Ammon's horn (tissue), 1 donor: ENCODE measurements at places on chromosomes 1 and 21.
A peak's percentile ranks its signal among the peaks of the same experiment; 100 is the strongest.

DNA sequence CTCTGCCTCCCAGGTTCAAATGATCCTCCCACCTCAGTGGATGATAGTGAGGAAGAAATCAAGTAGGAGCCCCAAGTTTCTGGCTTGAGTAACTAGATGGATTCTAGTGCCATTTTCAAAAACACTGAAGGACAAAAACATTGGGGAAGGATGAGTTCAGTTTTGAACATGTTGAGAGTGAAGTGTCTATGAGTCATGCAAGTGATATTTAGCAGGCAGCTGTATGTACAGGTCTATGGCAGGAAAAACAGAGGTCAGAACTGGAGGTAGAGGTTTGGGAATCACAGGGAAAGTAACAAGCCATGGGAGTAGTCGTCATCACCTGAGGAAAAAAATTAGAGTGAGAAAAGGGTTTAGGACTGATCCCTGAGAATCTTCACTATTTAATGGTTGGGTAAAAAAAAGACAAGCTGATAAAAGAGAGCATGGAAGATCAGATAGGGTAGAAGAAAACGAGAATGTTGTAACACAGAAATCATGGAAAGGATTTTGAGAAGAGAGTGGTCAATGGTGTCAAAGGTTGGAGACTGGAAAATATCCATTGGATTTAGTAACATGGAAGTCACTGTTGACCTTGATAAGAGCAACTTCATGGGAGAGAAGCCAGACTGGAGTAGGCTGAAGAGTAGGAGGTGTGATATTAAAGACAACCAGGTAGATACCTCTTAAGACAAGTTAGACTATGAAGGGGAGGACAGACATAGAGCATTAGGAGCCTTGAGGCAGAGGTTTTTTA, 53.1 kb downstream of the DIPK1A start:
- no peak for DNase-seq

DNA sequence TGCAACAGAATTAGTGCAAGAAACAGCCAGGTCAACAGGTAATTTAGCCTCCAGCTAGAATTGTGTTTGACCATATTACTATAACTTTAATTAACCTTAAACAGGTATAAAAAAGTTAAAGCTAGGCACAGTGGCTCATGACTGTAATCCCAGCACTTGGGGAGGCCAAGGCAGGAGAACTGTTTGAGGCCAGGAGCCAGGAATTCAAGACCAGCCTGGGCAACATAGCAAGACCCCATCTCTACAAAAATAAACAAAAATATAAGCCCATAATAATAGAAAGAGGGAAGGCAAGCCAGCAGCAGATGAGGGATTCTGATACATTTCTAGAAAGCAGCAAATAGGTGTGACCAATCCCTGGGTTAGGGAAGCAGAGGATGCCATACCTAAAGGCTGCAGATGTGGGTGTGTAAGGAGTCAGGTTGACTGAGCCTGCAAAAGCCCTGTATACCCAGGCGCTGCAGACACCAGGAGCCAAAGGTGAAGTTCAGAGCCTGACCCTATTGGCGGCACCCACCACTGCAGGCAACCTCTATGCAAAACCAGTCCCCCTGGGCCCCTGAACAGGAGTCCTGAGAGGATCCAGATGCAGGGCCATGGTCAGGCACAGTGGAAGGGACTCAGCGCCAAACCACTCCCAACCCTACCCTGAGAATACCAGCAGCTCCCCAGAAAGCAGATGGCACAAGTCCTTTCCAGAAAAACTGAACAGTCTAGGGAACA, 19.3 kb upstream of the LSS start:
- DNase-seq, result no peak

DNA sequence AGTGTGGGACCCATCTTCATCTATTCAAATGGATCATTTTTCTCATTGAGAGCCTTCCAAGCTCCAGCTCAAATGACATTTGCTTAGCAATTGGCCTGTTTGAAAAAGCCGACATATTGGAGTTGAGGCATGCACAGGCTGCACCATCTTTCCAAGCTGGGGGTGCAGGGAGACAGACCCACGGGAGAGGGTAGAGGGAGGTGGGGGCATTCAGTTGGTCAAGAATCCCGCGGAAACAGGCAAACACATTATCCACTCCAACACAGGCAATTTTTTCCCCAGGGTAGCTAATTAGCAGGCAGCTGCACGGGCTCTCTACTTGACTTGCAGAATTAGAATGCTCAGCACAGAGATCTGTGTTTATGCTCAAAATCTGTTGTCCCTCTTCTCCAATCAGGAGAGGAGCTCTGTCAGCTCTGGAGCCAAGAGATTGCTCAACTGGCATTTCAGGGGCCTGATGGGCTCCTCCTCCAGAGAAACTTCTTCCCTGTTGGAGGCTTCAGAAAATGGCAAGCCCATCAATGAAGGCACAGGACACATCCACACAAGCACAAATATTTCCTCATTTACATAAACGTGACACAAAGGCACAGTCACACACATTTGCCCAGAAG, 267.8 kb downstream of the FOXD2 start:
- peak; percentile 28 for DNase-seq

- DNase-seq, result no peak
These were observed 144.5 kb downstream of the BRINP2 start for GRCh38 chr1:177315261-177315660.

- DNase-seq, result no peak
These were observed 439.3 kb downstream of the NEGR1 start for GRCh38 chr1:71843012-71843411.

DNA sequence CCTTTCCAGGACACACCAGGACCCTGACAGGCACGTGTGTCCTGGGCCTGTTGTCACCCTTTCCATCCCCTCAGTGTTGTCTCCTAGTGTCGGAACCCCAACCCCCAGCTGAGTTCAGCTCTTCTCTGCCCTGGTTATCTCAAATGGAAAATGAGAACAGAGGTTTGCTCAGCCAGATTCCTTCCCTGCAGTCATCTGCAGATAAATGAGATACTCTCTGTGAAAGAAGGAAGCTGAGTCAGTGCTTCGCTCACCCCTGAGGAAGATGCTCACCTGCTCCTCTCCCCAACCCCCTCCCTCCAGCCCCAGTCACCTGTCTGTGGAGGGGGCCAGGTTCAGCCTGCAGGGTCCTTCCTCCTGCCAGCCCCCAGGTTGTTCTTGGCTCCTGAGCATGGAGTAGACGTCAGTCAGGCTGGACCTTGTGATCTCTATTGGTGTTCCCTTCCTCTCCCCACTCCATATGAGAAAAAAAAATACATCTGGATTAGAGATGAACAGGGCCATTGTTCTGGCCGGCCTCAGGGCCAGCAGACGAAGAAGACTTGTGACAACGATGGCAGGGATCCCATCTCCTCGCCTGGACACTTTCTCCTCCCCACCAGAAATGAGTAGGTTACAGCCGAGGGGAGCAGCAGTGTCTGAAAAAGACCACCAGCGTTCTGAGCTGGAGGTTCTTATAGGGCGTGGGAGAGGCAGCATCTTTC, 20.9 kb downstream of the PHGDH start:
- DNase-seq, result peak; percentile 90

DNA sequence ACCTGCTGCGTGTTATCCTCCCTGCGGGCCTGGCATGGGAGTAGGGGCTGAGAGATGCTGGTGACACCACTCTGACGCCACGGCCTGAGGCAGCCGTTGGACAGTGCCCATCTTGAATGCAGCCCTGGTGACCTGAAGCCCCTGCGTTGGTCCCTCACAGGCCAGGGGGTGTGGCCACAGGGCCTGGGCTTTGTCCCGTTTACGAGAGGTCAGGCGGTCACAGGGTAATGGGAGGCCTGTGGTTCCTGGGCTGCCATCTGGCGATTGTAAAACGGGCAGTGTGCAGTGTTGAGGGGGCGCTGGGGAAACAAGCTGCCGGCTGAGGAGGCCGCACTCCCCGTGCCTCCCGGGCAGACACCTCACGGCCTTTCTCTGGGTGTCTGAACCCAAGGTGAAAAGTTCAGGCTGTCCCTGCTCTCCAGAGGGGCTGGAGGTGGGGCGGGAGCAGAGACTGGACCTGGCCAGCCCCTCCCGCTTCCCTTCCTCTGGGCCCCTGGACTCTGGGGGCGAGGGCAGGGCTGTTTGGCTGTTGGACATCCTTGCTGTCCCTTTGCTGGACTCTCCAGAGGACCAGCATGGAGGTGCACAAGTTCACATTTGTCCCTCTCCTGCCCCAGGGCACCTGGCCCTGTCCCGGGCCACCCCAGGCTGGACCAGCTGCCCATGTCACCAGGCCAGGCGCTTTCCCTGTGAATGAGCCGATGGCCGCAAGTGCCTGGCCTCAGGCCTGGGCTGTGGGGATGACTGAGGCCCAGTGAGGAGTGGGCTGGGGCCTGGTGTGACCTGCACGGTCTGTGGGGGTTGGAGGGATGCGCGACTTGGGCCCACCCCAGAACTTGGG, 42.4 kb downstream of the SKI start:
- no peak for DNase-seq

DNA sequence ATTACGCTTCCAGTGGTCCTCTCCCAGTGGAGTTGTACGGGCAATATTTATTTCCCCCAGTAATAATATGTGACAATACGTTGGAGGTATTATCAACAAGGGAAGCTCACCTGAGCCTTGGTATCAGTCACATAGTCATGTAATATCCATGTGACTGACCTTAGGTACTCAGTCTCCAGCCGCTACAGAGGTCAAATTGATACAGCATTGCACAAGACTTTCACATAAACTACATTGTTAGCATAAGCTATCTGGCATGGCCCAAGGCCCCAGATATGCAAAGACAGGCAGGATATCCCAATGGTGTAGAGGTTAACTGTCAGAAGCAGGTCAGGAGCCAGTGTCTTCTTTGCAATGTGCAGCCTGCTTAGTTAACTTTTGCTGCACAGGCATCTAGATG, 15.3 kb upstream of the CHIT1 start:
- no peak for DNase-seq

- DNase-seq, result no peak
These were observed 15.0 kb upstream of the ATP1B1 start for GRCh38 chr1:169091480-169091941.

- DNase-seq, result peak; percentile 62
These were observed 48.7 kb upstream of the ZC3H11B start for GRCh38 chr1:219661464-219662092.

DNA sequence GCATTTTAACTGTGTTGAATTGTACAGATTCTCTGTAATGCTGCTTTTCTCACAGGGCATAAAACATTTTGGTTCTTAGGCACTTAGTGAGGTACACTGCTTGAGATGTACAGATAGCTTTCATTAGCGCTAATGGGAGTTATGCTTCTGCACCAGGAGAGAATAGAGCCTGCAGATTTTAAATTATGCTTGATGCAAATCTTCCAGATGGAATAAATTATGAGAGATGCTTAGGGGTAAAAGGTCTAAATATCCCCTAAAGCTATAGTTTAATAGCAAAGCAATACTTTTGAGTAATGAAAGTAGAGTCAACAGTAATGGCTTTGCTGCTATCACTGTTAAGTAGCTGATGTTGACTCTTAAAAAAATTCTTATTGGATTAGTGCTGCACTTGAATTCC, 248.9 kb downstream of the S1PR1 start:
- DNase-seq, result no peak

- DNase-seq, result peak; percentile 80
These were observed 6.3 kb upstream of the KYAT3 start for GRCh38 chr1:88998716-88999115.

- DNase-seq, result no peak
These were observed 33.0 kb downstream of the ETS2 start for GRCh38 chr21:38838598-38839327.

DNA sequence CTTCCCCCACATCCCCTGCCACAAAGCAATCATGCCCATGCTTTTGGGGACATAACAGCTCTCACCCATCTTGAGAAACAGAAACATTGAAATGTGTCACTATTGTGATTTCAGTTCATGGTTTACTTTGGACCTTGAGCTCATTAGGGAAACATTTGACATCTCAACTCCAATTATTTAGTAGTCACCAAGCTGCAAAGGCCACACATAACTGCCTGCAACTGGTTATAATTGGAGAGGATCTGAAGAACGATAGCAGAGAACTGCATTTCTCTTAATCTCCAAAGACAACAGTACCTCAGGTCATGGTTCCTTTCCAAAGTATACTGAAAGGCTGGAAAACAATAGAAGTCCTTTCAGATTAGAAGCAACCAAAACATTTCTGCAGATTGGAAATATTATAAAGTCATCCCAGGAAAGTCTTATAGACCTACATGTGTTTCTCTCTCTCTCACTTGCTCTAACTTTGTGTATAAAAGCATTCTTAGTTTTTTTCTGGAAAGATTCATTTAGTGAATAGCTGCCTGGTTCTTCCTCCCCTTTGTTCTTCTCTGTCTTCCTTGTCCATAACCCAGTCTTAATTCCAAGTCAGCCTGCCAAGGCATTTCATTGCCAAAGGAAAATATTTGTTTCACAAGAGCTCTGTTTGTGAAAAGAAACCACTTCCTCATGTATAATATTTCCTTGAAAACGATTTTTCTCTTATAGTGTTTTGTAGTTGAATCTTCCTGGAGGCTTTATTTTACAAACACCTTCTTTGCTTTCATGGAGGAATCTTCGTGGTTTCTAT, 426.8 kb downstream of the ADGRL2 start:
- no peak for DNase-seq

- DNase-seq, result no peak
These were observed 74.9 kb downstream of the ADCY10 start for GRCh38 chr1:167839009-167839408.

DNA sequence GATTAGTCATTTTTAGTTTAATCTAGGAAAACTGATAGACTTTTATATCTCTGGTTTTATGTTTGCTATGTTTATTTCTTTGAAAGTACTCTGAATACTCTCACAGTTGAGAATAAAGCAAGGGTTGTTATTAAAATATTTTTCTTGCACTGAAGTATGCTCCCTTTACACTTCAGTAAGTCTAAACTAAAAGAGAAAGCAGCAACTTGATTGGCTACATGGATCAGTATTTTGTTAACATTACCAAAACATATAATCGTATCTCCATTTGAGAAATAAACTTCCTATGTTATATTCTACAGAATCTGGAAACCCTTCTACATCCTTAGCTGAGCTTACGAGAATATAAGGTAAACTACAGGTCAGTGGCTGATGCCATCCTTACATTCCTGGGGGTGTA, 149.5 kb upstream of the HP1BP3 start:
- no peak for DNase-seq

- DNase-seq, result no peak
These were observed 87.6 kb downstream of the CNIH3 start for GRCh38 chr1:224703702-224704101.

DNA sequence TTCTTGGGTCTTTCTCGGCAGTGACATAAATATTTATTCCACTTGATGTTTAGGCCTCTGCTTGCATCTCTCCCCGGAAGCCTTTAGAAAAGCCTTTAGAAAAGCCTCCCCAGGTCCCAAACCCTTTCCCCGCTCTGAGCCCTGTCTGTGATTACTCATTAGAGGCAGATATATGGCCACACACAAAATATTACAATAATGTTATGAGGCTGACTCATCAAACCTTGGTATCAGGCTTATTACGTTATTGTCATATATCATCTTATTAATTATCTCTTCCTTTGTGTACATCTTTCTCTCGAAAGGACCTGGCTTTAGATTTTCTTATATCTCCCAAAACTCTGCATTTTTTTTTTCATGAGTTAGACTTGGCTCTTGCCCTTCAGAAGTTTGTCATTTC, 69.5 kb downstream of the FGGY start:
- DNase-seq, result no peak

DNA sequence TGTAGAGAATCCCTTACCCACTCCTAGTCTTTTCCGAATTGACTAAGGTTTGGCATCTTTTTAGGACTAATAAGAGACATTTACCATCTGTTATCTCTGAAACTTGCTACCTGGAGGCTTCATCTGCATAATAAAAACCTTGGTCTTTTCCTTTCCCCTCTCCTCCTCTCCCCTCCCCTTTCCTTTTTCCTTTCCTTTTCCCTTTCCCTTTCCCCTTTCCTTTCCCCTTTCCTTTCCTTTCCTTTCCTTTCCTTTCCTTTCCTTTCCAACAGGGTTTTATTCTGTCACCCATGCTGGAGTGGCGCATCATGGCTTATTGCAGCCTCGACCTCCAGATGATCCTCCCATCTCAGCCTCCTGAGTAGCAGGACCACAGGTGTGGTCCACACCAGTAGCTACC, 195.7 kb downstream of the RYR2 start:
- DNase-seq, result no peak
